ENCODE measurements at places on chromosomes 16 and 17. TPM values are rescaled to one million over a fixed set of nuclear protein-coding genes. Genes with fewer than 3 reads are reported as not detected.
A peak's percentile ranks its signal among the peaks of the same experiment; 100 is the strongest.

Gene AOC2
- polyA plus RNA-seq, result 0.31 TPM

Gene RNF222
- not detected for polyA plus RNA-seq

DNA sequence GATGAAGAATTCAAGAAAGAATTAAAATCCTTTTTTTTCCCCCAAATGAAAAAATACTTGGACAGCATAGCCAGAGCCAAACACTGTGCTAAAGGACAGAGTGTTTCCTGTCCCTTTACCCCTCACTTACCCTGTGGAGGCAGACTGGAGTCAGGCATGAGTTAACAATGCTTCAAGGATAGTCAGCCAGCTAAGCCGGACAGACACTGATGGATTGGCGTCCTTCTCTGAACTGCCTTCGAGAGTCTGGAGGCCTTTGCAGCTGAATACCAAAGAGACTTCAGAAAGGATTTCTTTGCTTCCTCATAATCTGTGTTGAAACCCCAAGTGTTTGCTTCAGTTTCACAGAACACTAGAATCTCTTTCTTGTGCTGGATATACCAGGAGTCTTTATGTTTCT is 4.6 kb downstream of the METTL9 start:
- DNase-seq, result no peak

- peak; percentile 57 for DNase-seq
Measured at GRCh38 chr16:58661199-58661830, 23.3 kb downstream of the SLC38A7 start.
